ENCODE measurements at places on chromosomes 1 and 21.

GRCh38 chr1:106986603-106987002 lies 69.9 kb upstream of the PRMT6 start:
- DNase-seq = peak; percentile 74

- peak; percentile 41 for DNase-seq
Observed at GRCh38 chr1:246805135-246805716, 81.0 kb downstream of the SCCPDH start.

GRCh38 chr21:33265664-33266049 lies 510 bp upstream of the IL10RB start:
- DNase-seq = peak; percentile 86

- no peak for DNase-seq
Observed at GRCh38 chr1:60287536-60287935, 214.0 kb upstream of the C1orf87 start.

DNA sequence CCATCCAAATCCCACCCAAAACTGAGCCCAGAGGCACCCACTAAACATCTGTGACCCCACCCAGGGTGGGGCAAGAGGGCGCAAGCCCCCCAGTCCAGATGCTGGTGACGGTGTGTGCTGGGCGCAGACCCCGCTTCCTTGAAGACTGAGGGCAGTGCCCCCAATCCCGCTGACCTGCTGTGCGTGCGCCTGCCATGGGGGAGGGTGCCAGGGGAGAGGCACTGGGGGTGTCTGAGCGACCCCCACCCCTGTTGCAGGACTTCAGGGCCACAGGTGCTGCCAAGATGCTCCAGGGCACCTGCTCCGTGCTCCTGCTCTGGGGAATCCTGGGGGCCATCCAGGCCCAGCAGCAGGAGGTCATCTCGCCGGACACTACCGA lies 13.3 kb downstream of the COL6A2 start:
- no peak for DNase-seq

DNA sequence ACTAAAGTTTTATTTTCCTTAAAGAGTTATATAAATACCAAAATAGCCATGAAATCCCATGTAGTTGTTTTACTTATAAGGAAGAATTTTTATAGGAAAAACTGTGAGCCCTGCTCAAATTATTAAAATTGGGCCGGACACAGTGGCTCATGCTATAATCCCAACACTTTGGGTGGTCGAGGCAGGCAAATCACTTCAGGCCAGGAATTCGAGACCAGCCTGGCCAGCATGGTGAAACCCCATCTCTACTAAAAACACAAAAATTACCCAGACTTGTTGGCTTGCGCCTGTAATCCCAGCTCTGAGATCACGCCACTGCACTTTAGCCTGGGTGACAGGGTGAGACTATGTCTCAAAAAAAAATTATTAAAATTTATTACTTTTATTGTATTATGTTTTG lies 149.3 kb downstream of the MRPL39 start:
- no peak for DNase-seq

GRCh38 chr1:32200226-32201010 lies at the start of gene CCDC28B:
Gene CCDC28B, plus strand, starts transcription at chr1:32200595. Its CDS starts 1,341 bp downstream, at chr1:32201936.
- peak; percentile 58 for DNase-seq

GRCh38 chr1:31708324-31708723 lies 4.5 kb upstream of the COL16A1 start:
- no peak for DNase-seq

- no peak for DNase-seq
Observed at GRCh38 chr1:200305806-200306205, 104.0 kb downstream of the ZNF281 start.

DNA sequence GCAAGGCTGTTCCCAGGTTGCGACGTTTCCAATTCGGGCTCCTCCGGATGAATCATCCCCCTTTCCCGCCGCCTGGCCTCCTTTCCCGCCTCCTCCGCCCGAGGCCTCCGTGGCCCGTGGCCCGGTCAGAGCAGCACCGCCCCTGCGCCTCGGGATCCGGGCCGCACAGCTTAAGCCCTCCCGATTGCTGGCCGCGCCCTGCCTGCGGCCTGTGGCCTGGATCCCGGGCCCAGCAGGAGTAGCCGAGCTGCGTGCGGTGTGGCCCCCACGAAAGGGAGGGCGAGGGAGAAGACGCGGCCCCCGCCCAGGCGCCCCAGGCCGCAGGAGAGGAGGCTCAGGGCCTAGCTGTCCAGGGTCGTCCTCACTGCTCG lies 1.0 kb downstream of the TMEM200B start:
- no peak for DNase-seq

DNA sequence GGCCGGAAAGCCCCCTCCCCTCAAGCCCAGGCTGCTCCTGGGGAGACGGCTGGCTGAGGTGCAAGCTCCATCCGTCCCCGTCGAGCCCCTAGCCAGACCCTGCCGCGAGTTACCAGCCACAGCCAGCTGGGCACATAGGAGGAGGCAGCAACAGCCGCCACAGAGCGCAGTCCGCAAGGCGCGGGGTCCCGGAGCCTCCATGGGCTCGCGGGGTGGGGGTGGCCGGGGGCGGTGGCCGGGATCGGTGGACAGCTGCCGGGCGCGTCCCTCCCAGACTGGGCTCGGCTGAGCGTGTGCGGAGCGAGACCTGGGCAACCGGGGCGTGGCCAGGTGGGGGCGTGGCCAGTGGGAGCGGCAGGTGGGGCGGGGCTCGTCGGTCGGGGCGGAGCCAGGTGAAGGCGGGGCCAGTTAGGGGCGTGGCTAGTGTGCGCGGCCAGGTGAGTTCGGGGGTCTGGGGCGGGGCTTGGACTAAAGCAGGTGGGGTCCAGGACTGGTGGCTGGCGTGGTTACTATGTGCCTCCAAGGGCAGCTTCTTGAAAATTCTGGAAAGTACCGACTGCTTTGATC lies at the start of gene CD164L2:
TSS of gene CD164L2 (minus strand) at position 295 of the 567 bp plus-strand sequence. CDS start at position 201, 94 bp downstream.
- no peak for DNase-seq

DNA sequence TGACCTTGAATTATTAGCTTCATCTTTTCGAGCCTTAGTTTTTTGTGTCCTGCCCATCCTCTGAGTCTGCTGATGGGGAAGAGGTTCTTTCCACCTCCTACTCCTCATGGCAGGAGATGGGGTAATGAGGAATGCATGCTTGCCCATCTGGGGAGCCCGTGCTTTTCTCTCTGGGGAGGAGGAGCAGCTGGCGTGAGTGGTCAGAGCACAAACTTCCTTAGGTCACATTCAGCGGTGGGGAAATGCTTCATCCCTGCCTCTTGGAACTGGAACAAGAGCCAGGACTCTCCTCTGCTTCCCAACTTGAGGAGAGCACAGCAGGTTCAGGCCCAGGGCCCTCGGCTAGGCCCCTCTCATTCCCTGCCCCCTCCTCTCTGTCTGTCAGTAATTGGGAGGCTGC lies 155.0 kb downstream of the PCNX2 start:
- no peak for DNase-seq
